ENCODE measurements at places on chromosomes 16 and 17. TPM values are rescaled to one million over a fixed set of nuclear protein-coding genes. Genes with fewer than 3 reads are reported as not detected.

ENO3 gene
- 50.5 TPM for total RNA-seq

OR1A1 gene
- total RNA-seq: not detected

KRT40 gene
- not detected for total RNA-seq

LGALS9B gene
- total RNA-seq: not detected

KRT24 gene
- total RNA-seq: not detected

PARD6A gene
- 1.4 TPM for total RNA-seq

SEC14L1 gene
- 37.4 TPM for total RNA-seq

SLC2A4 gene
- total RNA-seq: 0.13 TPM

TP53TG3F gene
- total RNA-seq: not detected

CLTC gene
- 194 TPM for total RNA-seq

WFDC1 gene
- total RNA-seq: not detected

STAT5A gene
- total RNA-seq: 6.4 TPM

ZG16 gene
- total RNA-seq: not detected

ABCA9 gene
- not detected for total RNA-seq

SULT1A4 gene
- total RNA-seq: 44.2 TPM

SLC5A10 gene
- total RNA-seq: 0.17 TPM

PRSS21 gene
- 0.19 TPM for total RNA-seq

PDILT gene
- not detected for total RNA-seq

FBXW10B gene
- 4.2 TPM for total RNA-seq

DHX38 gene
- 53.8 TPM for total RNA-seq

TMED6 gene
- total RNA-seq: 0.06 TPM

KRT17 gene
- total RNA-seq: 1.2 TPM

PRR35 gene
- 0.20 TPM for total RNA-seq

KRTAP3-2 gene
- 0.35 TPM for total RNA-seq

TBC1D26 gene
- not detected for total RNA-seq

TPSG1 gene
- total RNA-seq: not detected

SCNN1G gene
- not detected for total RNA-seq

PARN gene
- total RNA-seq: 37.3 TPM

CHTF8 gene
- total RNA-seq: 102 TPM

FN3K gene
- 6.4 TPM for total RNA-seq

TNP2 gene
- not detected for total RNA-seq
